SK-MEL-5 (cell line): ENCODE measurements at places on chromosomes 1 and 21. TPM values are rescaled to one million over a fixed set of nuclear protein-coding genes. Genes with fewer than 3 reads are reported as not detected.

Gene FAM167B
- total RNA-seq: 45.5 and 50.6 TPM in 2 replicates

Gene KRTAP13-2
- not detected in 2 replicates for total RNA-seq

Gene NBPF15
- 56.5 and 59.9 TPM in 2 replicates for total RNA-seq

Gene CASQ2
- 0.35 and 0.42 TPM in 2 replicates for total RNA-seq

Gene GPR161
- total RNA-seq: 38.2 and 41.8 TPM in 2 replicates
